Occipital lobe (tissue), 3 donors: ENCODE measurements at places on chromosomes 16 and 17.

GRCh38 chr17:1590029-1590746, 27.6 kb upstream of the PITPNA start:
- DNase-seq, result peak; percentile 59

- no peak for DNase-seq
These were observed 128.3 kb downstream of the CRLF3 start for GRCh38 chr17:30696234-30696633.

DNA sequence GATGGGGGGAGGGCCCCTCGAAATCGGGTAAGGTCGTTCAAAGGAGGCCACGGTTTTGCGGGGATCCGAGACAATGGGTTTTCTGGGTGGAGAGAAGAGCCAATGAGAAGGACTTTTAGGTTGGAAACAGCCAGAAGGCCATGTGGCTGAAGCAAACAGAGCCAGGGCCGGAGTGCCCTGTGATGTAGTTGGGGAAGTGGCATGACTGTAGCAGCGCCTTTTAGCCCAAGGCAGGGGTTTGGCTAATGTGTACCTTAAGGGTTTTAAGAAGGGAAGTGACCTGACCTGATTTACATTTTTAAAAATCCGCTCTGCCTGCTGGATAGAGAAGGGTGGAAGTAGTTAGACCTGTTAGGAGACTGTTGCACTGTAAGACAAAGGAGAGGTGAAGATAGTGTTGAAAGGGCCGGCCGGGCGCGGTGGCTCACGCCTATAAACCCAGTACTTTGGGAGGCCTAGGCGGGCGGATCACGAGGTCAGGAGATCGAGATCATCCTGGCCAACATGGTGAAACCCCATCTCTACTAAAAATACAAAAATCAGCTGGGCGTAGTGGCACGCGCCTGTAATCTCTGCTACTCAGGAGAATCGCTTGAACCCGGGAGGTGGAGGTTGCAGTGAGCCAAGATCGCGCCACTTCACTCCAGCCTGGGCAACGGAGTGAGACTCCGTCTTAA, 1.0 kb downstream of the LYRM1 start:
- peak; percentile 18 for DNase-seq

GRCh38 chr16:55559233-55559632, 7.3 kb upstream of the CAPNS2 start:
- DNase-seq, result no peak

DNA sequence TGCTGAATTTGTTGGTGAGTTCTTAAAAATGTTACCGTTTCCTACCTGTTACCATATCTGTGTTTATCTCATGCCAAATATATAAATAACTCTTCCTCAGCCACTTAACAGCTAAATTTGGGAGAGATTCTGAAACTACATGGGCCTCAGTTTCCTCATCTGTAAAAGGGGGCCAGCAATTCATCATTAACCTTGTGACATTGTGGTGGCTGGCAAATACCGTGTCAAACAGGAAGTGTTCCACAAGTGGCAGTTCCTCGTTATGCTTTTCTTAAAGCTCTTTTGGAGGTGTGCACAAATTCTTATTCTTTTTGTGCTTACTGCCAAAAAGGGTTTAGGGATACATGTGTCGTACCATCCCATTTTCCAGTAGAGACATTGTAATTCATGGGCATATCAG, 220.4 kb upstream of the CACNG5 start:
- DNase-seq, result no peak
